Peyer's patch (tissue), 4 donors: ENCODE measurements at places on chromosomes 1 and 21.
A peak's percentile ranks its signal among the peaks of the same experiment; 100 is the strongest.

DNA sequence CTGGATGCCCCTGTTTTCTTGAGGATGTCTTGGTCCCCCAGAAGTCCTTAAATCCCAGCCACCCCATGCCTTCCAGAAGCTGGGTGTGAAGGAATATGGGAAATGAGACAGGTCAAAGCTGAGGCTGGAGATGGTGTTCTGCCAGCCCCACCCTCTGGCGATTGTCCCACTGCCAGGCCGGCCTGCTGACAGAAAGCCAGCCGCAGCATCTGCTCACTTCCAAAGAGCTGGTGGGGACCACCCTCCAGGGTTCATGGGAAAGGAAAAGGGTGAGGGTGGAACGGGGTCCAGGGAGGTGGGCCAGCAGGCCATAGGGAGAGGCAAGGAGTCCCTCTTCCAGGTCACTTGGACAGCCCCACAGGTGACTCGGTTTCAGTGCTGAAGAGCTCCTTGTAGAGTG lies 1.9 kb upstream of the LINGO4 start:
- H3K27ac ChIP-seq, result no peak overlapping the region
- no peaks in the 10 kb centered on the region for H3K36me3 ChIP-seq
- no peak overlapping the region for H3K4me3 ChIP-seq
- no peaks in the 10 kb centered on the region for H3K4me1 ChIP-seq
- H3K27me3 ChIP-seq, result no peaks in the 10 kb centered on the region

DNA sequence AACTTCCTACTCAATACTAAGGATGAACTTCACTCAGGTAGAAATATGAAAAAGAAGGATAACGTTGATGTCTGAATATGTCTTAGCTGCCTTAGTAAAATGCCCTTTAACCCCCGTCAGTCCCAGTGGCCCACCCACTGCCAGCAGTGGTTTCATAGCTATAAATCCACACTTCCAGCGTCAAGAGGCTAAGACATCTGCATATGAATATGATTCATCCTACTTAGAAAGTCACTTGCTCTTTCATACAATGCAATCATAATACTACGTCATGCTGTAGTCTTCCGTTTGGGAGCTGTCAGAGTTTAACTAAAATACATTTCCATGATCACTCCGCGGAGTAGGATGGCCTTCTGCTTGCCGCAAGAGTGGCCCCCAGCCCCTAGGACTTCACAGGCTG lies 247.3 kb downstream of the SDCCAG8 start:
- H3K27me3 ChIP-seq, result no peaks in the 10 kb centered on the region
- H3K4me1 ChIP-seq, result peaks cover 5% of the 10 kb centered on the region
- no peak overlapping the region for H3K4me3 ChIP-seq
- H3K36me3 ChIP-seq, result no peaks in the 10 kb centered on the region

- H3K27me3 ChIP-seq, result no peaks in the 10 kb centered on the region
- peak; percentile 47 for DNase-seq
- no peak overlapping the region for H3K27ac ChIP-seq
- no peaks in the 10 kb centered on the region for H3K36me3 ChIP-seq
- H3K4me1 ChIP-seq, result peaks cover 46% of the 10 kb centered on the region
Observed at GRCh38 chr1:171251042-171251951, 3.0 kb downstream of the FMO1 start.

GRCh38 chr1:218368686-218369085 lies 23.6 kb downstream of the TGFB2 start:
- no peaks in the 10 kb centered on the region for H3K36me3 ChIP-seq
- no peak overlapping the region for H3K4me3 ChIP-seq
- H3K27me3 ChIP-seq, result no peaks in the 10 kb centered on the region
- H3K4me1 ChIP-seq, result no peaks in the 10 kb centered on the region
- no peak overlapping the region for H3K27ac ChIP-seq
- no peak for DNase-seq

GRCh38 chr1:39384305-39384704 lies 107.1 kb upstream of the BMP8A start:
- no peaks in the 10 kb centered on the region for H3K4me1 ChIP-seq
- H3K36me3 ChIP-seq, result no peaks in the 10 kb centered on the region
- H3K4me3 ChIP-seq, result no peak overlapping the region
- H3K27ac ChIP-seq, result no peak overlapping the region
- H3K27me3 ChIP-seq, result no peaks in the 10 kb centered on the region

DNA sequence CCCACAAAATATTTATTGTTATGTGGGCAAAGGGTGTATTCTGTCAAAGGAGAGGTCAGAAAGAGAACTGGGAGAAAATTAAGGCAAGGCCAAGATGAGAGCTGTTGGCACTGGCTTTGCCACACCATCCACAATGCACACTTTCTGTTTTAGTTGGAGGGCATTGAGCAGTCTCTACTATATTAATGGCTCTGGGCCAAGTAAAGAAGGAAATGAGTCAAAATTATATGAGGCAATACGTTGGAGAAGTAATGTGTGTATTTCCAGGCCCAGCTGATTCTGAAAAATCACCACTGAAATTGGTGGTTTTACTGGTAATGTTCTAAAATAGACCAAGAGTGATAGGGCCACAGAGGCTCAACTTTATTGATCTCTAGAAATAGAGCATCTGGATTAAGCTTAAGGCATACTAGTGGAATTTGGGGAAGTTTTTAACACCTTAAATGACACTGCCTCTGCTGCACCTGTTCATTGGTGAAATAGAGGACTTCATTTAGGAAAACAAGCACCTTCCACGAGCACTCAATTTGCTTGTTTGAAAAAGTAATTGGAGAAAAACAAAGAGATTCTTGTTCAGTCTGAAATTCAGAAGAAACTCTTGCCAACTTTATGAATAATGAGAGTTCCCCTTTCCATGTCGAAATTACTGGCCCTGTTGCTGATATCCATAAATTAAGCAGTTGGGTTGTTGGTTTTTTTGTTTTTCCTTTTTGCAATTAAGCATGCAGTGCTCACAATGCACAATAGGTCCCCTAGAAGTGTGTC lies 424.9 kb downstream of the ADGRL2 start:
- H3K4me1 ChIP-seq, result no peaks in the 10 kb centered on the region
- no peak for DNase-seq
- no peak overlapping the region for H3K4me3 ChIP-seq
- H3K36me3 ChIP-seq, result no peaks in the 10 kb centered on the region

GRCh38 chr1:247855911-247856310 lies 1.1 kb upstream of the TRIM58 start:
- no peaks in the 10 kb centered on the region for H3K36me3 ChIP-seq
- H3K4me1 ChIP-seq, result no peaks in the 10 kb centered on the region
- DNase-seq, result no peak
- no peak overlapping the region for H3K27ac ChIP-seq

DNA sequence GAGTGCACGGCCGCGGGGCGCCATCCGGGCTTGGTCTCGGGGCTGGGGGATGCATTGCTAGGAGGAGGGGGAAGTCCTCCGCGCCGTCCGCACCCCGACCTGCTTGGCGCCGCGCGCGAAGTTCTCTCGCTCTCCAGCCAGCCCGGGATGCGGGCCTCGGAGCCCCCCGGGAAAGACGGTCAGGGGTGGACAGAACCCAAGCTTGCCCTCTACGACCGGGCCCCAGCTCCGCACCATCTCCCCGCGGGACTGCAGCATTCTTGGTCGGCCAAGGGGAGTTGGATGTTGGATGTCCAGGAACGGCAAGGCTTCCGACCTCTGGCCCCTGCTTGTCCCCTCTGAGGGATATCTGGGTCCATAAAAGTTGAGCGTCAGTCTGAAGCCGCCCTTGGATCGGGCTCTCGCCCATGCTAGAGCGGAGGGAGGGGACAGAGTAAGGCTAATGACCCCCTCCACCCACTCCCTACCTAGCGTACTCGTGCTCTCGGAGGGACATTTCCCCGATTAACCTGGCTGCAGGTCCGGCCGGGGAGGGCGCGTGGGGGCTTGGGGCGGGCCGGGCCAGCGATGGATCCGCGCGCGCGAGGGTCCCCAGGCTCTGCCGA lies 522 bp downstream of the DISP3 start:
- H3K27me3 ChIP-seq, result no peaks in the 10 kb centered on the region
- peak overlapping the region; percentile 65 for H3K4me3 ChIP-seq
- H3K36me3 ChIP-seq, result no peaks in the 10 kb centered on the region
- no peak overlapping the region for H3K27ac ChIP-seq

GRCh38 chr1:67683316-67683715 lies 1.7 kb upstream of the GADD45A start:
- DNase-seq, result no peak
- no peak overlapping the region for H3K4me3 ChIP-seq
- H3K36me3 ChIP-seq, result no peaks in the 10 kb centered on the region
- H3K27me3 ChIP-seq, result no peaks in the 10 kb centered on the region

- peak overlapping the region; percentile 97 for H3K4me3 ChIP-seq
- peak overlapping the region; percentile 91 for H3K27ac ChIP-seq
- H3K36me3 ChIP-seq, result no peaks in the 10 kb centered on the region
Observed at GRCh38 chr1:27235827-27236226, 1.4 kb downstream of the WDTC1 start.

- no peaks in the 10 kb centered on the region for H3K4me1 ChIP-seq
- no peaks in the 10 kb centered on the region for H3K36me3 ChIP-seq
- no peak overlapping the region for H3K27ac ChIP-seq
Observed at GRCh38 chr1:145878724-145879123, 6.9 kb downstream of the ANKRD35 start.

DNA sequence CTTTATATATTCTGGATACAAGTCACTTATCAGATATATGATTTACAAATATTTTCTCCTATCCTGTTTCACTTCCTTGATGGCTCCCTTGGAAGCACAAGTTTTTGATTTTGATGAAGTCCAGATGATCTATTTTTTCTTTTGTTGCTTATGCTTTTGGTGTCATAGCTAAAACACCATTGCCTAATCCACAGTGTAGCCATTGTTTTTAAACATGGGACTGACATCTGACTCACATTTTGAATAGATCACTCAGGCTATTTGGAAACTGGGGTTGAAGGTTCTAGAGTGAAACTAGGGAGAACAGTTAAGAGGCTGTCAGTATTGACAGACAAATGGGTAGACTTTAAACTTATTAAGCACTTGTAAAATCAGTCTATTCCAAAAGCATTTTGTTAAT lies 16.6 kb downstream of the AK4 start:
- no peak for DNase-seq
- H3K4me3 ChIP-seq, result no peak overlapping the region
- H3K36me3 ChIP-seq, result no peaks in the 10 kb centered on the region
- H3K27me3 ChIP-seq, result no peaks in the 10 kb centered on the region

DNA sequence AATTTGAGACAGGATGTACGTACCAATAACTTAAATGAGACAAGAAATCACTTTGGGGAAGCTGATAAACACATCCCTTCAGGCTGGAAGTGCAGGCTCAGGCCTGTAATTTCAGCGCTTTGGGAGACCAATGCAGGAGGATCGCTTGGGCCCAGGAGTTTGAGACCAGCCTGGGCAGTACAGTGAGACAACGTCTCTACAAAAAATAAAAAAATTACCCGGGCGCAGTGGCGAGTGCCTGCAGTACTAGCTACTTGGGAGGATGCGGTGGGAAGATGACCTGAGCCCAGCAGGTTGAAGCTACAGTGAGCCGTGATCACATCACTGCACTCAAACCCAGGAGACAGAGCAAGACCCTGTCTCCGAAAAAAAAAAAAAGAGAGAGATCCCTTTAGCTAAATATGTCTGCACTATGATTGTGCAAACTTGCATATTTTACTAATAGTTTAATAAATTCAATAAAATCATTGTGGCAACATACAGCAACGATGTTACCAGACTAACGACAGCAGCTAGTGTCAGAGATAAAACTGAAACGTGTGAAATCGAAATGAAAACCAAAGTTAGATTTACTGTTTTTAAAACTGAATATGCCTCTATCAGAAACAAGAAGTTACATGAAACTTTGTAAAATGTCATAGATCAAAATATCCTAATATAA lies 54.7 kb downstream of the CD2 start:
- no peaks in the 10 kb centered on the region for H3K4me1 ChIP-seq
- H3K36me3 ChIP-seq, result no peaks in the 10 kb centered on the region
- peak overlapping the region; percentile 69 for H3K27ac ChIP-seq
- no peak overlapping the region for H3K4me3 ChIP-seq
- no peaks in the 10 kb centered on the region for H3K27me3 ChIP-seq
- no peak for DNase-seq

GRCh38 chr21:44083631-44084291 lies 23.4 kb upstream of the PWP2 start:
- no peaks in the 10 kb centered on the region for H3K27me3 ChIP-seq
- DNase-seq, result peak; percentile 84
- H3K4me1 ChIP-seq, result peaks cover 2% of the 10 kb centered on the region
- H3K36me3 ChIP-seq, result peaks cover 81% of the 10 kb centered on the region
- H3K4me3 ChIP-seq, result no peak overlapping the region

DNA sequence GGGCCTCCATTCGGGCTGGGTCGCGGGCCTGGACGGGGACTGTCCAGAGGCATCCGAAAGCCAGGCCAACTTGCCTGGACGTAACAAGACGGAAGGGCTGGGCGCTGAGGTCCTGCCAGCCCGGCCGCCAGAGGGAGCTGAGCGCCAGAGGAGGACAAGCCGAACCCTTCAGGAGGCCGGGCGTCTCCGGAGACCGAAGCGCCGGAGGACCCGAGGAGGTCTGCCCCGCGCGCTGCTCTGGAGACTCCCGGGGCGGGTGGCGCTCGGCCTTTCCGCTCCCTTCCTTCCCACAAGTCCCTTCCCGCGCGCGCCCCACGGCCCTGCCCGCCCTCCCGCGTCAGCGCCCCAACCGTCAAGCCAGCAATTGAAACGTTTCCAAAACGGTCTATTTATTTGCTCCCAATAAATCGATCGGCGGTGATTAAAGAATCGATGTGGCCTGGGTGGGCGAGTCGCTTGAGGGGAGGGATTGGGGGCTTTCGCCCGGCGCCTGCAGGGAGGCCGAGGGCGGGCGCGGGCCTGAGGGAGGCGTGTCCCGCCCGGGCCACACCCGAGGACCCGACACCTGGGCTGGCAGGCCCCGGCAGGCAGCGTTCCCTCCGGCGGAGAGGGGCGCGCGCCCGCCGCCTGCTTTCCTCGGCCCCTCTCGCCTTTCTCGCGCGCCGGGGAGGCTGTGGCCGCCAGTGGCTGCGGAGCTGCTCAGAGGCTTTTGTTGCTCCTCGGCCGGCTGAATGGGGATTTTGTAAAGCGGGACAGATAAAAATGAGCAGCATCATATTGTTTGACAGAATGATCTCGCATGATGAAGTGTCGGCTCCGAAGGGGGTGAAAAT lies 5.2 kb upstream of the FOXD3 start:
- H3K27me3 ChIP-seq, result peaks cover 4% of the 10 kb centered on the region
- H3K36me3 ChIP-seq, result no peaks in the 10 kb centered on the region
- H3K4me3 ChIP-seq, result peak overlapping the region; percentile 29
- DNase-seq, result peak; percentile 31
- no peaks in the 10 kb centered on the region for H3K4me1 ChIP-seq
